ENCODE measurements at places on chromosomes 6 and 20. TPM values are rescaled to one million over a fixed set of nuclear protein-coding genes. Genes with fewer than 3 reads are reported as not detected.

- DNase-seq, result no peak
These were observed 1.7 kb downstream of the TNF start for GRCh38 chr6:31576897-31577578.

OCSTAMP gene
- total RNA-seq, result not detected

GRCh38 chr6:40661726-40662125 is 74.6 kb upstream of the LRFN2 start:
- no peak for DNase-seq

OPRM1 gene
- total RNA-seq, result not detected

GRCh38 chr20:17956099-17956685 is 12.4 kb downstream of the SNX5 start:
- no peak for DNase-seq

HLA-DQB1 gene
- 16.2 TPM for total RNA-seq

TREM1 gene
- 1.4 TPM for total RNA-seq

DNA sequence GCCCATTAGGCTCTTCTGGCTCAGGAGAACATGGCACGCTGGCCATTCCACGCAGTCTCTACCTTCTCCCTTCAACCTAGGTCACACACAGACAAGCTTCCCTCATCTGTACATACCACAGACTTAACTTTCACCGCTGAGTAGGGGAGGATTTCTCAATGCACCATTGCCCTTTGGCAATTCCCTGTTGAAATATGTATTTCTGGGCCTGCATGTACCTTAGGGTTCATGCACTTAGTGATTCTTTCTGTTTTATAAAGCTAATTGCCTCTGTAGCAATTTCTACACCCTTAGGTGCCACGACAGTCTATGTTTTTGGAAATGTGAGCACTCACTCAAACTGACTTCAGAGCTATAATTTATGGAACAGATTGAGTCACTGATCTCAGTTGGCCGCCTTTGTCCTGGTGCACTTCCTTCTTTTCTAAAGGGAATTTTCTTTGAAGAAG is 253.8 kb upstream of the PRDM1 start:
- no peak for DNase-seq

SLC24A3 gene
- total RNA-seq, result 0.49 TPM

DNA sequence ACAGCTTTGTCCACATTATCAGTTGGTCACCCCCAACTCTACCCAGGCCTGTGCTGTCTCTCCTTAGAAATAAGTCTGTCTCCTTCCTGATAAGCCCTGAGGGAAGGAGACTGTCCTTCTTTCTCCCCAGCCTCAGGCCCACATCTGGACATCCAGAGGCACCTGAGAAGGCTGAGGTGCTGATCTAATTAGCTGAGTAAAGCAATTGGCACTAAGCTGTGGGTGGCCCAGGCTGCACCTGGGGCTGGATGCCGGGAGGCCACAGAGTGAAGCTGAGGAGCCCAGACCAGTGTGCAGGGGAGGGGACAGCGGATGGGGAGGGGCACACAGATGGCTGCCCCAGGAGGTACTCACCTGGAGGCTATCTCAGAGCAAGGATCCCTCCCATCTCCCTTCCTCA is 26.2 kb upstream of the BMP7 start:
- DNase-seq, result no peak

DNA sequence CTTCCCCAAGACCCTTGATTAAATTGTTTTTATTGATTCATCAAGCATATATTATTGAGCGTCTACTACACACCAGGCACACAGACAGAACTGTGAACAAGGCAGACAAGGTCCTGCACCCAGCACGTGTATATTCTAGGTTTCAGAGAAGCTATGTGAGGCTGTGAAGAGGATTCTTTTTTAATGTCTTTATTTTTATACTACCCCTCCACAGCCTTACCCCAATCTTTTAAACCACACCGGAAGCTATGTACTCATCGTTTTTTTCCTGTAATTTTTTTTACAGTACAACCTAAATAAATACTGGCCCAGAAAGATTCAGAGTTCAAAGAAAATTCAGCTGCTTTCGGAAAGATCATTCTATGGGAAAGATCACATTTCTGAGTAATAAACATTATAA is 10.0 kb downstream of the SGK1 start:
- no peak for DNase-seq

GMPR gene
- 123 TPM for total RNA-seq

GRCh38 chr6:7903673-7904072 is 6.9 kb downstream of the TXNDC5 start:
- no peak for DNase-seq

DNA sequence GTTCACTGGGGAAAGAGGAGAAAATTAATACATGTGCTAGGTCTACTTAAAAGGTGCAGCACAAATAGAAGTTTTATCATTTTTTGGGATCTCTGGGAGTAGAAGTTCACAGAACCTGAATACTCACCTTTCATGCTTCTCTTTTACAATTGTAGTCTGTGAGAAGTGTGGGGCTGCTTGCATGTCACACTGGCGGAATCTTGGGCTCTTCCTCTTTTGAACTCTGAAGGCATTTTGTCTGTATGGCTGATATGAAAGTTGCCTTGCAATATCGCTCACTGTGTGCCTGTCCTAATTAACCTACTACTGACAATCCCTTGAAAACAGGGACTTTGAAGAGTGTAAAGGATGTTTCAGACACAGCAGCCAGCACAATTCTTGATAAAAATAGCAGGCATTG is 65.9 kb upstream of the CLDN20 start:
- DNase-seq, result no peak

DNA sequence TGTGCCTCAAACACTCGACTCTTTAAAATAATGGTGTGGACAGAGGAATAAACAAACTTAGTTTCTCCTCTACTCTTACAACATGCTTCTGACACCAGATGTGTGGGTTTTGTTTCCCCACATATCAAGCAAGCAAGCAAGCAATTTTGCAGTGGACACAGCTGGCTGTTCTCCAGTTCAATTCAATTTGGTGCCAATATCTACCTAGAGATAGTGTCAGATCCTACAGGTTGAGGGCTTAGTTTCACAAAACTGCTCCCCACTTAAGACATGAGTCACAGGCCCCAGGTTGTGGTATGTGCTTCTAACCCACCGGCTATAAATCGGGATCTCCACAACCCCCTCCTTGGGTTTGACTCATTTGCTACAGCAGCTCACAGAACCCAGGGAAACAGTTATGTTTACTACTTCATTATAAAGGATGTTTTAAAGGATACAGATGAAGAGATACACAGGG is 131.4 kb upstream of the TRAF3IP2 start:
- no peak for DNase-seq

DNA sequence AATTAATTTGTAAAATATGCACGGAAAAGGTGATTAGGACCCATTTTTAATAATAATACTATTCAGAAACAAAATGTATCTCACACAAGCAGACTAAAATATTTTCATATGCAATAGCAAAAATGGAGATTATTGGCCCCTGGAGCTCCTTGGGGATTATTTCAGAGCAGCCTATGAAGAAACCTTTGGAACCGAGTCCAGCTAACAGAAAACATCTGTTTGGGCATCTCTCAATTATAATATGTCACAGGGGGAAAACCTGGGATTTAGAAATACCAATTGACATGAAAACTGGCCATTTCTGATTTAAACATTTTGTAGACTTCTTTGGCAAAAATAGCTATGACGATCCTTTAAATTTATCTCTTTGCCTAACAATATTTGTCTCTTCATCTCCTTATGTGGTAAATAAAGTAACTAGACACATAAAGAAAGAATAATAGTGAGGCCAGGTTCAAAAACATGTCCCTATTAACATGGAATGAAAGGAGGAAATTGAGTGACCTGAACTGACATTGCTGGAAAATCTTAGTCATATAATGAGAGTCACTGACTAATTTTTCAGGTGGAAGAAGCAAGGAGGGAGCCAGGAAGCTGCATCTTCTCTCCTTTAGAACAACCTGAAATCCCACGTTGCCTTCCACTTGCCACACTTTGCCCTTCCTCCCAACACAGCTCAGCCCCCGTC is 199.0 kb downstream of the SOD2 start:
- no peak for DNase-seq

DNA sequence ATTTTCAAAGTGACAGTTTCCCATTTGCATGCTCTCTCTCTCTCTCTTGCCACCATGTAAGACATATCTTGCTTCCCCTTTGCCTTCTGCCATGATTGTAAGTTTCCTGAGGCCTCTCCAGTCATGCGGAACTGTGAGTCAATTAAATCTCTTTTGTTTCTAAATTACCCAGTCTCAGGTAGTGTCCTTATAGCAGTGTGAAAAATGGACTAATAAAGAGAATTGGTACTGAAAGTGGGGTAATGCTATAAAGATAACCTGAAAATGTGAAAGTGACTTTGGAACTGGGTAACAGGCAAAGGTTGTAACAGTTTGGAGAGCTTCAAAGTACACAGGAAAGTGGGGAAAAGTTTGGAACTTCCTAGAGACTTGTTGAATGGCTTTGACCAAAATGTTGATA is 389.8 kb downstream of the GRIK2 start:
- no peak for DNase-seq

DNA sequence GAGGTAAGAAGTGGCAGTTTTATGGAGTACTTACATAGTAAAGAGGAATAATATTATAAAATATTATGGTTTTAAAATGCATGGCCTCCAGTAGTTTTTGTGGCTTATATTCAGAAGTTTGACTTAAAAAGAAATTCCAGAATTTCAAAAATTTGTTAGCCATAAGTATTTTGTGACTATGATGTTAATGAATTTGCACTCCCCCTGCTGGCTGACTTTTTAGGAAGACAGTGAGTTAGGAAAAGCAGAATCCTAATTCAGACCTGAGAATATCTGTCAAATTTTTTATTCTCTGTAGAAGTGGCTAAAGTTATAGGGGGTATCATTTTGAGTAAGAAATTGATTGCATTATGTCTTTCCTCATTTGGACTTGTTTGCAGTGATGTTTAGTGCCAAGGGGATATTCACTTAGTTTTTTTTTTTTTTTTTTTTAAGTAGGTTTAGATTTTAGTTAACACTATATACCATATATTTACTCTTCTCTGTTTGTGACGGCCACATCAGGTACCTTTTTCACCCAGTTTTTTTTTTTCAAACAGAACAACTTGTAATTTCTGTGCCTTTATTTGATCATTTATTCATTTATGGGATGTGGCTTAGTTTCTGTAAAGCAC is 40.8 kb downstream of the ZFAND3 start:
- peak; percentile 31 for DNase-seq

Data from heart left ventricle (tissue), 16 donors.